ENCODE measurements at places on chromosomes 4 and X.
A peak's percentile ranks its signal among the peaks of the same experiment; 100 is the strongest.

DNA sequence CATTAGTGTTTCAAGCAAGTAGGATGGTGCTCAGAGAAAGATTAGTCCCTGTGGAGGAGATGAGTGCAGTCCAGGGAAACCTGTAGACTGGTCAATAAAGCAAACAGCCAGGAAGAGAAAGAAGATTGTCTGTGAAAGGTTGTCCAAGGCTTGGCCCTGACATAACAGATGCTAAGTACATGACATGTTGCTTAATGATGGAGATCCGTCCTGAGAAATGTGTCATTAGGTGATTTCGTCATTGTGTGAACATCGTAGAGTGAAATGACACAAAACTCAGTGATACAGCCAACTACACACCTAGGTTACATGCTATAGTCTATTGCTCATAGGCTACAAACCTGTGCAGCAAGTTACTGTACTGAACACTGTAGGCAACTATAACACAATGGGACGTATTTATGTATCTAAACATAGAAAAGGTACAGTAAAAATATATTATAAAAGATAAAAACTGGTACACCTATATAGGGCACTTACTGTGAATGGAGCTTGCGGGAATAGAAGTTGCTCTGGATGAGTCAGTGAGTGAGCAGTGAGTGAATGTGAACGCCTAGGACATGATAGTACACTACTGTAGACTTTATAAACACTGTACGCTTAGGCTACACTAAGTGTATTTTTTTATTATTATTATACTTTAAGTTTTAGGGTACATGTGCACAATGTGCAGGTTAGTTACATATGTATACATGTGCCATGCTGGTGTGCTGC lies 9.0 kb upstream of the PRSS48 start:
- DNase-seq, result no peak

DNA sequence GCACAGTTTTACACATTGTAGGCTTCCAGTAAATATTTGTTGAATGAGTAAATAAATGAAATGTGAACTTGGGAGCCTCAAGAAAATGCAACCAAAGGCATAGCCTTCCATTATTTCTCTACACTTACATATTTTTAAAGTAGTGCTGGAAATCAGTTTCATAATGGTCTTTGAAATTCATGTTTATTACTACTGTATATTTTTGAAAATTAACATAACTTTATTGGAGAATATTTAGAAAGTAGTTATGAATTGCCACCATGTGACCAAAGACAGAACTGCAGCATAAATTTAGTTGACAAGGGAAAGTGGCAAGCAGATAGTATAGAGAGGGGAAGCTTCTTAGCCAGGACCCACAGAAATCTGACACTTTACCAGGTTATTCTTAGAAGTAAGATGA lies 6.4 kb downstream of the TCEAL8 start:
- no peak for DNase-seq

- no peak for DNase-seq
Observed at GRCh38 chr4:62161446-62161845, 961.3 kb downstream of the ADGRL3 start.

- DNase-seq, result peak; percentile 3
Observed at GRCh38 chrX:47831788-47832187, 4.9 kb upstream of the ZNF81 start.

DNA sequence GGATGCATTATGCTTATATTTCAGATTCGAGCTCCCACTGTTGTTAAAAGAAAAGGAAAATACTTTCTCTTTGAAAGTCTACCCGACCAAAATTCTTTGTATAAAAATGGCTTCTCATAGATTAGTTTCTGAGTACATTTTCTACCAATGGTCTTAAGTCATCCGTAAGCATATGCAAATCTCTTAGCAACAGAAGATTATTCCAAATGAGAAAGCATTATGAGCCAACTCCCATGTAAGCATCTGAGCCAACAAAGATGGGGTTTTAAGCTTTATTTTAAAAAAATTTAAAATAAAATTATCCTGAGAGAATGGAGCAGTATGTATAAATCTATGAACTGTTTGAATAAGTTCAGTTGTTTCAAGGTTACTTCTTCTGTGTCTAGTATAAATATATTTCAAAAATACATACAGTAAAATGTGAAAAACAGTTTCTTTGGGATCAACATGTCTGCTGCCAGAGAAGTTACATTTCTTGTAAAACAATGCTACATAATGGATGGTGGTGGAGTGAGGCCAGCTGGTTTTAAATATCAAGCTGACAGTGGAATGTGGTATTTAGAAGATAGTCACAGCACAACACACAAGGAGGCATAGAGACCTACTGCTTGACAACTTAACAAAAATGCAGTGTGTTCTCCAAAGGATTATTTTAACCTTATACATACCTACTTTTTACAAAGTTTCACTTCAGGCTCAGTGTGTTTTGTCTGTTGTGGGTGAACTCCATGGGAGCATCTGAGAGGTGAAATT lies 199.5 kb upstream of the DIPK2B start:
- DNase-seq, result no peak

DNA sequence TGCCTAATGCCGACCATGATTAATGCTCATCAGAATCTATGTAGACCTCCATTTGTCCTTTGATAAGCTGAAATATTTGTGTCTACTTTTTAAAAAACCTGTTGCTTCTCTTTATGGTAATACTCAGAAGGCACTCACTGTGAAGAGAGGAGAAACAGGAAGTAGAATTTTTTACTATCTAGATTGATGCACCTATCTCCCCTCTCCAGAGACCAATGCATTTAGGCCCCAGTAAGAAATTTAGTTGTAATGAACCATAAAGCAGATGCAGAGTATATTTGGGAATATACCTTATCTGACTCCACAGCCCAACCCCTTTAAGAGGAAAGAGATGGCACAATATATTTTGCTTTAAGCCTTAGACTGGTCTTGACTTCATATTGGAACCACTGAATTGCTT lies 11.1 kb downstream of the TBL1X start:
- DNase-seq, result no peak

DNA sequence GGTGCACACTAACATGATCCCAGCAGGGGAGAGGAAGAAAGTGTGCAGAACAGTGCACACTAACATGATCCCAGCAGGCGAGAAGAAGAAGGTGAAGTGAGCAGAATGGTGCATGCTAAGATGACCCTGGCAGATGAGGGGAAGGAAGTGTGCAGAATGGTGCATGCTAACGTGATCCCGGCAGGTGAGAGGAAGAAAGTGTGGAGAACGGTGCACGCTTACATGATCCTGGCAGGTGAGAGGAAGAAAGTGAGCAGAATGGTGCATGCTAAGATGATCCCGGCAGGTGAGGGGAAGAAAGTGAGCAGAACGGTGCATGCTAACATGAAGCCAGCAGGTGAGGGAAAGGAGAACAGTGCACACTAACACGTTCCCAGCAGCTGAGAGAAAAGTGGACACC lies 83.7 kb downstream of the ACOX3 start:
- no peak for DNase-seq
